ENCODE measurements at places on chromosomes 5 and 9. TPM values are rescaled to one million over a fixed set of nuclear protein-coding genes. Genes with fewer than 3 reads are reported as not detected.

- no peak for DNase-seq
Measured at GRCh38 chr5:76240336-76240735, 157.2 kb downstream of the SV2C start.

GRCh38 chr5:111311666-111312065 is 87.5 kb downstream of the CAMK4 start:
- no peak for DNase-seq

The FOXD1 gene
- 0.58 TPM for total RNA-seq

- no peak for DNase-seq
Measured at GRCh38 chr9:33107762-33108161, 31.3 kb upstream of the SMU1 start.

GRCh38 chr5:153661897-153662296 is 171.4 kb downstream of the GRIA1 start:
- no peak for DNase-seq

The CCDC180 gene
- total RNA-seq, result 0.54 TPM
